ENCODE measurements at places on chromosomes 7 and 10.

DNA sequence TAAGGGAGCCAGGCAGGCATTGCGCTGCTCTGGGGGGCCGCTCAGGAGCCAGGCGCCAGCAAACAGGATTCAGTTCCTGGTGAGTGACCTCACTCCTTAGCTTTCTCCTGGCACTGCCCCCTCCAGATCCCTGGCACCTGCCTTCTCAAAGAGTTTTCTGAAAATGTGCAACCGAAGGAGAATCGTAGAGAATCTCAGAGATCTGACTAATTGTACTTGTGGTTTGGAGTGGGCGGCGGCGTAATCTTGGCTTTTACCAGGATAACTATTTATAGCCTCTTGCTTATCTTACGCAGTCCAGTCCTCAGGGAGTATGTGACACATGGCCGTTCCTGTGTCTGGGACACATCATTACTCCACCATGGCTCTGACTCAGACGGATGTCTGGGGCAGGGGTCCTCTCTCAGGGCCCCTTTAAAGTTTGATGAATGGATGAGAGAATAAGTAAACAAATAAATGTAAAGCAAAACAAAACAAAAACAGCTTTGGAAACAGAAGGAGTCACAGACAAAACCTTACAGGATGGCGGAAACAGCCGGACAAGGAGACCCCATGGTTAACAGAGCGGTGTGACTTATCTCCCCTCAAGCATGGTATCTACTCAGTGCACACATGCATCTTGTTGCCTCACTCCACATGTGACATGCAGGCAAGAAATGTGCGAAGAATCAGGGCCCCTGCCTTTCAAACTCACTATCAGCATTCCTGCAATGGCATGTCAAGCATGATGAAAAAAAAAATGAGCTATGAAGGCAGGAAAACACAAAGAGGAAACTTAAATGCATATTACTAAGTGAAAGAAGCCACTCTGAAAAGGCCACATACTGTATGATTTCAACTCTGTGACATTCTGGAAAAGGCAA, 99.7 kb downstream of the TNS3 start:
- DNase-seq: no peak

- no peak for DNase-seq
Observed at GRCh38 chr7:1933066-1933750, 263.1 kb downstream of the ELFN1 start.

- DNase-seq: no peak
Observed at GRCh38 chr7:34844406-34844805, 186.4 kb downstream of the NPSR1 start.

- no peak for DNase-seq
Observed at GRCh38 chr10:72204724-72205123, 11.1 kb upstream of the ANAPC16 start.

DNA sequence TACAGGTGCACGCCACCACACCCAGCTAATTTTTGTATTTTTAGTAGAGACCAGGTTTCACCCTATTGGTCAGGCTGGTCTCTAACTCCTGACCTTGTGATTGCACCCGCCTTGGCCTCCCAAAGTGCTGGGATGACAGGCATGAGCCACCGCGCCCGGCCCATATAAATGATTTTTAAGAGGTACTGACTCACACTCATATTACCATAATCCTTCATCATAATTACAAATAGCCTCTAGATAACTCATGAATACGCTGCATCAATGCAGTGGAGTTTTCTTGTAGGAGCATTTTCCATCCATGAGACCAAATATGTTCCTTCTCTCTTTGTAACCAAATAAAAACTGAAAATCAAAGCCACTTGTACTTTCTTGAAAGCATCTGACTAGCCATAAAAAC, 193.3 kb downstream of the GRM8 start:
- no peak for DNase-seq
